Activated CD4-positive, alpha-beta T cell treated with anti-CD3 and anti-CD28 coated beads, Interleukin-2, amount 50 U/mL, for 16 hours (primary cell): ENCODE measurements at places on chromosomes 11 and 22.

DNA sequence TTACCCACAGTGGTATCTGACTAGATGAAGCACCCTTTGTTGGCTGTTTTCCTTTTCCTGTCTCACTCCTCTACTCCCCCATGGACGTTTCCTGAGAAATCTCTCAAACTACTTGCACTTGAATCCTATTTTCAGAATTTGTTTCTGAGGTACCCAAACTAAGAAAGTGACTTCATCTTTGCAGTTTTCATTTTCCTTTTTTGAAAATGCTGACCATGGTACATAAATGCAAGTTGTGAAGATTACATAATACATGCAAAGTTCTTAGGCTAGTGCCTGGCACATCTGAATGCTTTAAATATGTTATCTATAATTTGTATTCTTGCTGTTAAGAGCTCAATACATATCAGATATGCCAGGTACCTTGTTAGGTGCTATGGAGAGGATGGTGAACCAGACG, 644.7 kb upstream of the TENM4 start:
- DNase-seq, result no peak

DNA sequence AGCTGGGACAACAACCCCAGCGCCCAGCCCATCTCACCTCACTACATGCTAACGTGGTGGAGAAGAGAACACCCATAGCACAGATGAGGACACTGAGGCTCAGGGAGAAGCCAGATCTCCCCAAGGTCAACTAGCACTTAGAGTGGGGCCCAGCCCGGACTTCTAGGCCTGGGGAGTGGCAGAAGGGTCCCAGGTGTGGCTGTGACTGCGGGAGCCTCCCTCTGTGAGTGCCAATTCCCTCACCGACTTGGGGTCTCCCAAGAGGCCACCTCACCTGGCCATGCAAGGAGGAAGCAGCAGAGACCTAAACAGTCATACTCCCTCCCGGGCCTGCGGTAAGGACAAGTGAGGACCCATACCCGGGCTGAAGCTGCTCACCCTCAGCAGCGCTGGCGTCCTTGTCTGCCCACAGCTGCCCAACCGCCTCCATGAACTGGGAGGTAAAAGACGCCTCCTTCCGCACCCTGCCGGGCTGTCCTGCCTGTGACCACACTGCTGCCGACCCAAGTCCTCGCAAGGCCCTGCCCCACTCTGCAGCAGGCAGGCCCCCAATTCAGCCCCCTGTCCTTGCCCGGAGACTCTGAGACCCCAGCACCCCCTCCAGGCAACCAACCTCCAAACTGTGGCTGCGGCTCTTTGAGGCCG, 93.2 kb upstream of the RTL6 start:
- no peak for DNase-seq

DNA sequence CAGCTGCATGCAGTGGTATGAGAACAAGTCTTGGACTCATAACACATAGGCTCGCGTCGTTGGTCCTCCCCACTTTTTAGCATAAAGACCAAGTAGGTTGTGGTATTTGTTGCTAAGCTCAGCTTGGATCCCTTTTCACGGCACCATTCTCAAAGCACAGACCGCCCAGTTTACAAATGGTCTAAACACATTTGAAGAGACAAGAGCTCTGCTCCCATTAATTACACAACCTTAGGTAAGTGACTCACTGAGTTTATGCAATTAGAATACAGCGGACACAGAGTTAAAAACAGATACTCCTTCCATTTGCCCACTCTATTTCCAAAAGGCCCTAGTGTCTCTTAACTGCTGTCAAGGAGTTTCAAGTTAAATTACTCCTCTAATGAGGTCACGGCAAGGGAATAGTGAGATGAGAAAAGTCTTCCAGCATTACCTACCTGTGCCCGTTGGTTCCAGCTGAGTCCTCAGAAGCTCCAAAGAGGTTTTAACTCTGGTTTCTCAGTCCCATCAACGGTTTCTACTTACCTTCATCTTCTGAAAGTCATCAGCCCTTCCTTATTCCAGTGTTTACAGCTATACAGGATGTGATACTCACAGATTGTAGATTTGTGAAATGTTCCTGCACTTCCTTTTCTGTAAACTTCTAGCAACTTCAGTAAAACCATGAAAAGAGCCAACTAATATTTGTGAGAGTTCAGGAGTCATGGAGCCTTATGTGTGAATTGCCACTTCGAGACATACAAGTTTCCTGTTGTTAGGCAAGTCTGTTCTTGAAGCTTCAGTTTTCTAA, at the start of gene MS4A6A:
Gene MS4A6A (minus strand): TSS at position 543 of the 790 bp plus-strand sequence. CDS start 1,356 bp downstream, outside the sequence.
- DNase-seq, result no peak

DNA sequence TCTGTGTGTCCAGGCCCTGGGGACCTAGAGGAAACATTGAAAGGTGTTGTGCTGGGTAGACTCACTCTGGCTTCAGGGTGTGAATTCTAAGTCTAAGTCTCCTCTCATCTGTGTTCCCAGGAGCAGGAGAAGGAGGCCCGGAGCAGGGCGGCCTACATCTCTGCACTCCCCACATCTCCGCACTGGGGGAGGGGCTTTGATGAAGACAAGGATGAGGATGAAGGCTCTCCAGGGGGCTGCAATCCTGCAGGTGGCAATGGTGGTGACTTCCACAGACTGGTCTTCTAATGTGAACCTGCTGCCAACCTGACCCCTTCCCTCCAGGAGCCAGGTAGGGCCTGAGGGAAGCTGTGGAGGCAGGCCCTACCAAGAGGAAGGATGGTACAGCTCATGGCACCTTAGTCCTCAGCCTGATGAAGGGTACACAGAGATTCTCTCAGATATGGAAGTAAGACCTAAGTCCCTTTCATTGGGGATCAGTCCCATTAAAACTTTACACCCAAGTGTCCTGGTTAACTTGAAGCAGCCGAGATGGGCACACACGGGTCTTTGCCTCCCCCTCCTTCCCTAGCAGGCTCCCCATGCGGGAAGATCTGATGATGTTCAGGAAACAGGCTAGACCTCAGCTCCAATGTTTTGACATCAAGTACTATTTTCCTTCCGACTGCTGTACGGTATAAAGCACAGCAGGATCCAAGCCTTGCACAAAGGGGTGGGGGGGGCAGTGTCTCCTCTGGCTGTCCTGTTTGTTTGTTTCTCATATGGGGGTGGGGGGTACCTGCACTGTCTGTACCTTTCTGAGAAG, 25.0 kb downstream of the USP35 start:
- no peak for DNase-seq

GRCh38 chr11:71488681-71489270, 35.8 kb downstream of the NADSYN1 start:
- no peak for DNase-seq
